ENCODE measurements at places on chromosomes 4 and X. TPM values are rescaled to one million over a fixed set of nuclear protein-coding genes. Genes with fewer than 3 reads are reported as not detected.

The NALF2 gene
- not detected for total RNA-seq

The MYL5 gene
- total RNA-seq: 19.2 TPM

The C4orf50 gene
- not detected for total RNA-seq

The AMTN gene
- not detected for total RNA-seq

The AVPR2 gene
- not detected for total RNA-seq

The PDE5A gene
- total RNA-seq: 134 TPM

The CLNK gene
- total RNA-seq: not detected

The SNX12 gene
- total RNA-seq: 57.5 TPM

The PCDH18 gene
- 100 TPM for total RNA-seq

The KLF8 gene
- 0.71 TPM for total RNA-seq

The PABPC1L2B gene
- total RNA-seq: not detected

The EDA gene
- 0.14 TPM for total RNA-seq

The XAGE2 gene
- not detected for total RNA-seq

The ARMCX2 gene
- total RNA-seq: 76.7 TPM

The NWD2 gene
- total RNA-seq: not detected

The DGAT2L6 gene
- total RNA-seq: not detected

The ANXA3 gene
- total RNA-seq: 17.1 TPM

The GRXCR1 gene
- total RNA-seq: not detected

The TSPAN6 gene
- total RNA-seq: 30.0 TPM

The CT55 gene
- not detected for total RNA-seq

Measured in smooth muscle cell of bladder (primary cell).